ENCODE measurements at places on chromosomes 7 and 10. TPM values are rescaled to one million over a fixed set of nuclear protein-coding genes. Genes with fewer than 3 reads are reported as not detected.

DNA sequence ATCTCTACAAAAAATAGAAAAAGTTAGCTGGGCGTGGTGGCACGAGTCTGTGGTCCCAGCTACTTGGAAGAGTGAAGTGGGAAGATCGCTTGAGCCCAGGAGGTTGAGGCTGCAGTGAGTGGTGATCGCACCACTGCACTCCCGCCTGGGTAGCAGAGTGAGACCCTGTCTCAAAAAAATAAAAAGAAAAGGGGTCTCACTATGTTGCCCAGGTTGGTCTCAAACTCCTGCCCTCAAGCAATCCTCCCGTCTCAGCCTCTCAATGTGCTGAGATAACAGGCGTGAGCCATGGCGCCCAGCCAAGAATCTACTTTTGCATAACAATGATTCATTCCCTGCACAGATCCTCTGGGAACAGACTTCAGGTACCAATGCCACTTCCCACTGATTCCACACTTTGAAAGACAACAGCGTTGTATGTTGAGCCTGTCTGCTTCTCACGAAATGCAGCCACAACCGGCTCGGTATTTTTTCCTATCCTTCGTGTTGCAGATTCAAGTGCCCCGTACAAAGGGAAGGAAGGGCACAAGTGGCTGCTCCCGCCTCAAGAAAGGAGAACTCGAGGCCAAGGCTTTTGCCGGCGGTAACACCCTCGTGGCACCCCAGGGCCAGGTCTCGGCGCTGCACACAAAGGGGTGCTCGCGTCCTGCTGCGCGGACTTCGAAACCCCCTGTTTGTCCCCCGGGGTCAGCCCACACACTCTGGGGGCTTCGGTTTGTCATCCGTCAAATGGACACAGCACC lies 745 bp downstream of the DAGLB start:
- peak; percentile 30 for DNase-seq

DNA sequence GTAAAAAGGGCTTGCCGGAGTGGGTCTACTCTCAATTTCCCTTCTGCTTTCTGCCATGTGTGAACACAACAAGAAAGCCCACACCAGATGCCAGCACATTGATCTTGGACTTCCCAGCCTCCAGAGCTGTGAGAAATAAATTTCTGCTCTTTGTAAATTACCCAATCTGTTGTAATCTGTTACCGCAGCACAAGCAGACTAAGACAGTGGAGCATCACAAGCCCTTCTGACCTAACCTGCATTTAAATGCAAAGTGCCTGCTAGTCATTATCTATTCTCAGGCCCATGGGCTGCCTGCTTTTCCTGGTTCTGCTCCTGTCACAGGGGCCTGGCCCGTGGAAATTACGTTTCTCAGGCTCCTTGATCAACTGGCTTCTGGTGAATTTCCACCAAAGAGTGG lies 199.3 kb upstream of the AUTS2 start:
- DNase-seq: no peak

DNA sequence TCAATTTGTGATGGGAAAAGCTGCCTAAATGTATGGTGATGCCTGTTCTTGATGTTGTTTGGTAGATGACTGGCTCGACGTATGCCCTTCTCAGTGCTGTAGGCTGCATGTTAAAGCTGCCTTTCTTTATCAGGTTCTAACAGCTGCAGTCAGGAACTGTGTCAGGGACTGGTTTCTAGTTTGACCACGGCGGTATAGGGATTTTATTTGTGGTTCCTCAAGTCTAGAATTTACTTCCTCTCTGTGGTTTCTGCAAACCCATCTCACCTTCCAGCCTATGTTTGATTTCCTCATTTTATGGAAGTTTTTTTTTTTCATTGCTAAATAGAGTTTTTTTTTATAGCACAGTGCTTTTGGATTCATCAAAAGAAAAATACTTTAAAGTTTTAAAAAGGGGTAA lies 26.5 kb downstream of the LMTK2 start:
- peak; percentile 27 for DNase-seq

The ZCWPW1 gene
- 2.9 TPM for total RNA-seq

DNA sequence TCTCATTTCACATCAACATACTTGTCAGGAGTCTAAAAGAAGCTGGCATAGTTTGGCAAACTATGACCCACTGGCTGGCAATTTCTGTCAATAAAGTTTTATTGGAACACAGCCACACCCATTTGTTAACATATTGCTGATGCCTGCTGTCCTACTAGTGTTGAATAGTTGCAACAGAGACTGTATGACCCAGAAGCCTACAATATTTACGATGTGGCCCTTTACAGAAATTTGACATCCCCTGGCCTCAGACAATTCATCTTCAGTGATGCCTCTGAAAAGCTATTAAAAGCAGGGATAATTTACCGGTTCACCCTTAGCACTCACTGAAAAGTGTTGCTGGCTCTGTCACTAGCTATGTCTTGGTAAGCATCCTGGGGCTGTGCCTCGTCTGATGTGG lies 155.2 kb downstream of the ARID5B start:
- no peak for DNase-seq

Measured in activated naive CD8-positive, alpha-beta T cell treated with anti-CD3 and anti-CD28 coated beads for 36 hours (primary cell).